ENCODE measurements at places on chromosomes 3 and 15. TPM values are rescaled to one million over a fixed set of nuclear protein-coding genes. Genes with fewer than 3 reads are reported as not detected.
A peak's percentile ranks its signal among the peaks of the same experiment; 100 is the strongest.

B3GALNT1 gene
- 17.3 TPM for total RNA-seq

TNFAIP8L3 gene
- total RNA-seq = not detected

ADAMTS9 gene
- total RNA-seq = 4.5 TPM

CCDC39 gene
- not detected for total RNA-seq

STARD5 gene
- total RNA-seq = 0.41 TPM

SRGAP3 gene
- total RNA-seq = 12.9 TPM

GOLGA6A gene
- total RNA-seq = not detected

CCDC191 gene
- total RNA-seq = 11.0 TPM

TRIM42 gene
- total RNA-seq = not detected

SLC12A1 gene
- total RNA-seq = not detected

SENP8 gene
- total RNA-seq = 1.9 TPM

DNA sequence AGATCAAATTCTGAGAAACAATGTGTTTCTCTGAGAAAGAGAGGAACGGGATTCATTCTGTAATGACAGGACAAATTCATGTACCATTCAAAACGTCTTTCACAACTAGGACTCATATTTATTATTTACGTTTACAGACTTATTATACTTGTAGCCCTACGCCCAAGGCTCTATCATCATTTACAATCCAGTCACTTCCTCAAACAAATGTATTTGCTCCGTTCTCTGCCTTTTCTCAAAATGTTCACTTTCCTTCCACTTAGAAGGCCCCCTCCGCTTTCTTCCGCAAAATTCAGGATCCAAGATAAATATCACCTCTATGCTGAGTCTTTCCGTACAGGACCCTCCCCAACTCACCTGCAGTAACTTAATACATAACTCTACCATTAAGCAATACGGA, 745 bp downstream of the RSL24D1 start:
- DNase-seq = no peak

- no peak for DNase-seq
These were observed 19.0 kb downstream of the SEMA7A start for GRCh38 chr15:74414603-74415338.

DNA sequence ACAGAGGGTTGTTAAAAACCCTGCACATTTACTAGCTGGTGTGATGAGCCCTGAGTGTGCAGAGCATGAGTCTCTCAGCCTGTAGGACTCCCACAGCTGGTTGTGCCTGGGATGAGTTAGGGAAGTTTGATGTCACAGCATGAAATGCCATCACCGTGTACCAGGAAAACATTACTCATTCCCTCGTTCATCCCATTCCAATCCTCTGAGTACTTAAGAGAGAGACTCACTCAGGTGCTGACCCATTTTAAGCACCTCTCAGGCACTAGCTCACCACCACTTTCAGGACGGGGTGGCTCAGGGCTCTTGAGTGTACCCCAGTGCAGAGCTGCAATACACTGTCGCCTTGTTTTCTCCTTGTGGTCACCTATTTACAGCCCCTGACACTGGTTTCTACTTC, 18.7 kb downstream of the MGLL start:
- peak; percentile 45 for DNase-seq

- no peak for DNase-seq
These were observed 86.9 kb downstream of the SEMA5B start for GRCh38 chr3:122940628-122941086.

GRCh38 chr15:26015516-26016075, 152.5 kb upstream of the ATP10A start:
- no peak for DNase-seq

DNA sequence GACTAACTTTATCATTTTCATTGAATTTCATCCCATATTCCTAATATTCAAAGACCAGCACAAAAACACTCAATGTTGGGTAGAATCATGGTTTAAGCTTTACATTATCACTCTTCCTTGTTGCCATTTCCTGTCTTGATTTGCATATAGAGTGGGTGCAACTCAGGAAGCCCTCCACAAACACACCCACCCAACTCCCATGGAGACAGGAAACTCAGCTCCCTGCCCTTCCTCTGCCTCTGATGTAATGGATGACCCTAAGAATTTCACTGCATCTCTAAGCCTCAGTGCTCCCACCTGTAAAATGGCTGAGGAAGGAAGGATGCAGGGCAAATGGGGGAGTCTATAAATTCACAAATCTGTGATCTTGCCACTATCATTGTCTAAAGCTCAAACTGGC, 98.1 kb upstream of the BFSP2 start:
- no peak for DNase-seq

- DNase-seq = no peak
These were observed 51.0 kb upstream of the PLXND1 start for GRCh38 chr3:129657261-129658046.

DNA sequence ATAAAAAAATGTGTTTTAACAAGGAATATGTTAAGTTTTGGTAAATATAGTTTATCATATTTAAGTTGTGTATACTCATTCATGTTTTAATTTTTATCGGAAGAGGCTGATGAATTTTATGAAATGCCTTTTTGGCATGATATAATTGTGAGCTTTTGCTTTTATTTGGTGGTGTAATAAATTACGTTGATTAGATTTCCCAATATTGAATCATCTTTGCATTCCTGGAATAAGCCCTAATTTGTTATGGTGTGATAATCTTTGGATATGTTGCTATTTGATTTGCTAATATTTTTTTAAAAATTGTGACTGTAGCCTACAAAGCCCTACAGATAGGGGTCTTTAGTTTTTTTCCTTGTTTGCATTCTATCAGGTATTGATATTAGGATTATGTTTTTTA, 107.4 kb downstream of the IGF1R start:
- no peak for DNase-seq

- DNase-seq = no peak
These were observed 263.5 kb upstream of the NR2F2 start for GRCh38 chr15:96066852-96067495.

DNA sequence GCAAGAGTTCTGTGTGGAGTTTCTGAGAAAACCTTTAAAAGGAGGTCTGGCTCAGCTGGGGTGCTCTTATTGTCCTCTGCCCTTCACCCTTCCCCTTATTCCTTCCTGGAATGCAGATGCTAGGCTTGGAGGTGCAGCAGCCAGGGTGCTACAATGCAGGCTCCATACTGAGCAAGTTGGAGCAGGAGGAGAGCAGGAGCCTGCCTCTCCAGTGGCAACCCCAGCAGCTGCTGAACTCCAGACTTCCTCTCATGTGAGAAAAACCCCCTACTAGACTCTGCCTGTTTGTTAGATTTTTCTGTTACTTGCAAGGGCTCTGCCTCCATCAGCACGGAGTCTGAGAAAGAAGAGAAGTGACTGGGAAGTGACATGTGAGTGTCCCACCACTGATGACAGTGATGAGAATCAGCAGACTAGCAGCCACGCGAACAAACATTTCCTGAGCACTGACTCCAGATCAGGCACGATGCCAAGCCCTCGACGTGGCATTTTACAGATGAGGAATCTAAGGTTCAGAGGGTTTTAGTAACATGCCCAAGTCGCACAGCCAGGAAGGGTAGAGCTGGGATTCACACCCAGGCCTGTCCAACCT, 16.1 kb upstream of the RARRES1 start:
- no peak for DNase-seq

DNA sequence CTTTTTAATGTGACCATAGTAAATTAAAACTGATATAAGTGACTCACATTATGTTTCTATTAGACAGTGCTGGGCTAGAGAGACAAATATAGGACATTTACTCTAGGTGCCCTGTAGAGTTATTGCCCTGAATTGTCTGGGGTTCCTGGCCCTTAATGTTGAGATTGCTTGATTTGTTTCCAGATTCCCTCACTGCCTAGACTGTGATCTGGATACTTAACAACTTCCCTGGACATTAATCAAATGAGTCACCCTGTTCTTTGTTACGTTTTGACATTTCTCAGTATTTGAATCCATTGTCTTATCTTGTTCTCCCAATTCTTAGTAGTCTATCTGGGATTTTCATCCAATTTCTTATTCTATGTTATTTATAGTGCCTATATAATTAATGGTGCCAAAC, 65.8 kb downstream of the DTWD1 start:
- DNase-seq = no peak

- DNase-seq = no peak
These were observed 4.2 kb downstream of the HMCES start for GRCh38 chr3:129282727-129283327.

GRCh38 chr3:171873580-171873979, 30.4 kb downstream of the TMEM212 start:
- DNase-seq = no peak

- DNase-seq = no peak
These were observed at the start of gene DPPA2 for GRCh38 chr3:109316162-109316730. Gene DPPA2, minus strand, starts transcription at chr3:109316517. Its CDS starts 1,975 bp downstream, at chr3:109314542.

- no peak for DNase-seq
These were observed 102.9 kb downstream of the HERC2 start for GRCh38 chr15:28219116-28219515.

DNA sequence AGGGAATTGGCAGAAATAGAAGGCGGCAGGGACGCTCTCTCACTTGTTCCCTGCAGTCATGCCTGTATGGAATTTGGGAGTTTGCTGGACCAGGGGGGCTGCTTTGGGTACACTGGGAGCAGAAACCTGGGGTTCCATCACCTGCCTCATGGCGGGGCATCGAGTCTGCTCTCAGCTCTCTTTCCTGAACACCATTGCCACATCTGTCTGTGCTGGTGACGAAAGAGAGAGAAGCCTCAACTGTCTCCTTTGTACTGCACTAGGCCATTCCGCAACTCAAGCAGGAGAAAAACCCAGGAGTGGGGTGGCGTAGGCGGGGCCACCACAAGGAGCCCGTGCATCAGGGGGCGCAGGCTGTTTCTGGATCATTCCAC, 14.0 kb downstream of the TMEM158 start:
- no peak for DNase-seq

DNA sequence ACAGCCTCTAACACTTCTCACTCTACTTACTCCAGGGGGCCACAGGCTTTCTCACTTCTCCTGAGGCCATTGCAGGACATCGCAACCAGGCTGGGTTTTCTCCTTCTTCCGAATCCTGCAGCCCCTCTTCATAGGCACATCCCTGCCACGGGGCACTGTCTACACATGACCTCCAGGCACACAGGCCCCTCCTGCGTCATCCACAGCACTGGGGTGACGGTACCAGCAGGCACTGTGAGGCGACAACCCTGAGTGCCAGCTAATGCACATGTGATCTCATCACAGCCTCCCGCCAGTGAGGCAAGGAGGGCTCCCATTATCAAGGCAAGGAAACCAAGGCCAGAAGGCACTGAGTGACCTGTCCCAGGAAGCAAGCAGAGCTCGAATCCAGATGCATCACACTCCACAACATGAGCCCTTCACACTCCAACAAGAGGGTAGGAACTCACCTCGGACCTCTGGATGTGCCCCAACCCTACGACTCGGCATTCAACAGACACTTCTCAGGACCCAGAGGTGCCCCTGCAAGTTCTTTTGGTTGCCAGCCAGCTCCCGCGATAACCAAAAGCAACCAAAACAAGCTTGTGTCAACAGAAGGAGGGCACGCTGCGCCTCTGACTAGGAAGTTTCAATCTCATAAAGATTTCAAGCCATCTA, 16.7 kb downstream of the FAM174B start:
- peak; percentile 63 for DNase-seq

- DNase-seq = no peak
These were observed 16.4 kb downstream of the SNX1 start for GRCh38 chr15:64112073-64112772.

GRCh38 chr3:177307391-177307790, 110.1 kb upstream of the TBL1XR1 start:
- DNase-seq = no peak

DNA sequence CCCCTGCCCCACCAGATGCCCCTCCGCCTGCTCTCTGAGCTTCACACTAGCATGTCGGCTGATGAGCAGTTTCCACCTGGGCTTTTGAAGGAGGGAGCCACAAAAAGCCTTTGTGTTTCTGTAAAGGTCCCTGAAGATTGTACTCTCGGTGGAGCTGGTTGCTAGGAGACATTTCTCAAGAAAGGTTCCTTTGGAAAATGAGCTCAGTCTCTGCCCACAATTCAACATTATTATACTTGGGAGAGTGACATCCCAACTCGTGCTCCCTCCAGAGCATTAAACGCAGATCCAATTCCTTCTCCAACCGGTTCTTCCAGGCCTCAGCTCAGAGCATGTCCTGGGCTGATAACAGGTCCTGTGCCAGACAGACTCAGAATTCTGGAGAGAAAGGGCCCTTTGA, 26.8 kb upstream of the FAM107A start:
- no peak for DNase-seq

GRCh38 chr15:89499156-89499555, 2.8 kb upstream of the RHCG start:
- DNase-seq = no peak

DNA sequence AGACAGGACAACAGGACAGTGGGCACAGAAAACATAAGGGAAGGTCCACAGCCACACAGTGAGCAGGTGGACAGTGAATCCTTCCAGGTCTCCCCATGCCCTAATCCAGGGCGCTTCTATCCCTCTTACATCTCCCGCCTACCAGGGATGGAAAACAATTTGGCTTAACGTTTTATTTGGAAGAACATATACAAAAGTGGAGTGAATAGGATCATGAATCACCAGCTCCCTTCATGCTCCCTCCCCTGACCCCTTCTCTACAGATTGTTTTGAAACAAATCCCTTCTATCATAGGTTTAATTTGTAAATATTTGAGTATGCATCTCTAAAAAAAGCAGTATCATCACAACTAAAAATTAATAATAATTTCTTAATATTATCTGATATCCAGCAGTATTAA, 52.5 kb downstream of the CLDN11 start:
- DNase-seq = no peak

GRCh38 chr15:35936284-35936683, 390.3 kb upstream of the DPH6 start:
- DNase-seq = no peak

DNA sequence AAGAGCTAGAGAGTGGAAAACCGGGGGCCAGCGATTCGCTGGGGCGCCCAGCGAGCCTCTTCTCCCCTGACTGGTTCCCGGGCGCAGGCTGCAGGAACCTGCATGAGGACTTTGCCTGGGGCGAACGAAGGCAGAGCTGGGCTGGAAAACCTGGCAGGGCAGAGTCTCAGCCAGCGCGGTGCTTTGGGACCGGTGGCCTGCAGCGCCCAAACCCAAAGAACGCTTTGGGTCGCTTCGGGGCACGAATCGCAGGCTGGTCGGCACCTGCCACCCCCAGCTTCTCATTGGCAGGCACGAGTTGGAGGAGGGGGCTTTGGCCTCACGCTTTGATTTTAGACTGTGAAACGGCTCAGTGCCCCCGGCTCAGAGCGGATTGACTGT, 3.0 kb downstream of the ONECUT1 start:
- DNase-seq = no peak

GRCh38 chr15:57537072-57537471, 54.6 kb upstream of the MYZAP start:
- no peak for DNase-seq

- DNase-seq = no peak
These were observed 336.6 kb downstream of the OCA2 start for GRCh38 chr15:27762471-27762870.

GRCh38 chr3:139521144-139521543, 18.4 kb downstream of the RBP1 start:
- DNase-seq = no peak

DNA sequence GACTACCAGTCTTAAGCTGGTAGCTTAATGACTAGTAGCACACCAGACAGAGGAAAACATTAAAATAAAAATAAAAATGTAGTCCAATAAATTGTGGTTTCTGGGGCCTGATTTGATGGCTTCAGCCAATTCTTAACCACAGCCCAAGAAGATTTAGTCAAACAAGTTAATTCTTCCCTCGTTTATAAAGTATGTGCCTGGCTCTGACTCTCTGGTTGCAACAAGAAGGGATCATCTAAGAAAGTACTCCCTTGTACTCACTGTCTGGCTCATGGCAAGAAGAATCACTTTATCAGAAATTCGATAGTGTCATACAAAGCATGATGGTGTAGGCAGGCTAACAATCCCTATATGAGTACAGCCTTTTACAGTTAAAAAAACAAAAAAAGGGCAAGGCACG, 141.9 kb downstream of the P3H2 start:
- no peak for DNase-seq

All from PC-9 (cell line).